Pulmonary artery endothelial cell (primary cell): ENCODE measurements at places on chromosomes 11 and 22.

DNA sequence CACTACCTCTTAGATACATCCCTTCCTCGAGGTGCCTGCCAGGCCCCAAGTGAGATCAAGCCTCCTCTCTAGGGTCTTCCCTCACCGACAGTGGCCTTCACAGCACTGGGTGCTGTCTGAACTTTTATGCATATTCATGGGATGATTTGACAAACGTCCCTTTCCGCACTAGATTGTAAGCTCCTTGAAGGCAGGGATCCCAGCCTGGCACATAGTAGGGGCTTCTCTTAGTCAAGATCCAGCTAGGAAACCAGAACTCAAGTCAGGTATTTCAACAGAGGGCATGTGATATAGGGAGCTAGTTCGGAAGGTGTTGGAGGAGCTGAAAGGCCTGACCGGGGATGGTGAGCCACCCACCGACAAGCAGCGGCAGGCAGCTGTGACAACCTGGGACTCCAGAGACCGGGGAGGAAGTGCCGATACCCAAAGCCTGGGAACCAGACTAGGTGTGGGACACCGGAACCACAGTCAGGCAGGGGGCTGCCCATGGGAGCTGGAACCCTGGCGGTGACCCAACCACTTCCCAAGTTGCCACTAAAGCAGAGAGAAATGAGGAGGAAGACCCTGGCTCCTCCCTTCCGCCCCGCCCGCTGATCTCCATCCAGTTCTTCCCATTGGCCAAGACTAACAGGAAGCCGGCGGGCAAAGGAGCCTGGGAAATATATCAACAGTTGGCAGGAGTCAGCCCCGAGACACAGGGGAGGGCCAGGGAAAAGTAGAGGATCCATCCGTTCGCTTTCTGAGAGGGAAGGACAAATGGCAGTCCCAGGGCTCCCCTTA, 39.8 kb upstream of the CD82 start:
- DNase-seq = no peak

DNA sequence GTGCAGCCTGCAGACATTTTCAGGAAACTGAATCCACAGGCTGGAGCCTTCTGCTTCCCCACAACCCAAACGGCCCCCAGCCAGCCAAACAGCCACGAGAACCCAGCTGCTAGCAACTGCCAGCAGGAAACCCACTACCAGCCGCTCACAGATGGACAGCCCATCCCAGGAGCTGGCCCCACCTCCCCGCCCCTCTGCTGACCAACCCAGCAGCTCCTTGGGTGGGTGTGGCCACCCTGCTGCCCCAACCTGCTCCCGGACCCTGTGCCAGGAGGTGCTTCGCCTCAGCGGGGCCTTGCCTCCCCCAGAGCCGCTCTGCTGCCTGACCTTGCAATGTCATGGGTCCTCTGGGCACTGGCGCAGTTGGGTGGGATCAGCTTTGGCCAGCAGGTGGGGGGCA, 8.2 kb upstream of the CCDC188 start:
- DNase-seq = no peak

- no peak for DNase-seq
These were observed 8.0 kb upstream of the EFCAB6 start for GRCh38 chr22:43819931-43820640.

GRCh38 chr11:7515447-7515886, 1.7 kb downstream of the PPFIBP2 start:
- DNase-seq = no peak

- no peak for DNase-seq
These were observed 11.7 kb upstream of the ANKRD42 start for GRCh38 chr11:83181815-83182214.
